ENCODE measurements at places on chromosomes 1 and 21.
A peak's percentile ranks its signal among the peaks of the same experiment; 100 is the strongest.

- no peak for DNase-seq
Measured at GRCh38 chr1:3899754-3900149, 320 bp downstream of the C1orf174 start.

DNA sequence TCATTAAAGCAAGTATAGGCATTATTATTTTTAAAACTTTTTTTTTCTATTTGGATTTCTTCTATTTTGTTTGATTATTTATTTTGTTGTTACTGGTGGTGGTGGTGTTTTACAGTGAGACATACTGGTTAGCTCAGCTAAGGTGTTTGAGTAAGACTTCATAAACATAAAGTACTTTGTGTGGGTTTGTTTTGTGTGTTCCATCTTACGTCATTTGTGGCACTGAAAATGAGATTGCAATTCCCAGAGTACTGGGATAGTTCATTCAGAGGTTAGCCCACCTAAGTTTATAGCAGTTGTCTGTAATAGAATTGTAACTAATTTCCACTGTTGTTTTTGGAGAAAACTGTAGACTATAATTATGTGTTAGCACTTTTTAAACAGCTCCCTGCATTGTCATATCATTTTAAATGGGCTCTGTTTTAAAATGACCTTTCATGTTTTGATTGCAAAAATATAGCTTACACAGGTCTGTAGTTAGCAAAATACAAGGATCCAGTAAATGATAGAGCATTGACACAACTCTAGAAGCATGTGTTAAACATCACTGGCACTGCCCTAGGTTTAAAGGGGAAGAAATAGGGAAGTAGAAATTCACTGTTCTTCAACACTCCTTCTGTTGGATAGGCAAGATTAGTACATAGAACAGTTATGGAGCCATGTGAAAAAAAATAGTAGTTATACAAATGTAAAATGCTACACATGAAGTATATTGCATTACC, 171.7 kb downstream of the NFIA start:
- DNase-seq: no peak

GRCh38 chr1:214445831-214446614, 105.4 kb downstream of the PTPN14 start:
- peak; percentile 25 for DNase-seq

DNA sequence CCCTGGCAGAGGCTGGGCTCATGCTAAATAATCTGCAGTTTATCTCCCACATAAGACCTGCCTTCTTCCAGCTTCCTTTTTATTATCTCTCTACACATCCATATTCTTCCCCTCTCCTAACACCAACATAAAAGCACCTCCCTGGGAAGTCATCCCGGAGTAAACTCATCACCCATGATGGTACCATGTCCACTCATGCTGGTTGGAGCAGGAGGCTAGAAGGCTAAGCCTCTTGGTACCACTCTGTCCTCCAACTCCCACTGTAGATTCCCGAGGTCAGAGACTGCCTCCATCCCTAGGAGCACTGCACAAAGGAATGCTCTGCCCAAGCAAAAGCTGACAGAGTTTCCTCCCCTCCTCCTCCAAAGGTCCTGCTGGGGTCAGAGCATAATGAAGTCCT, 4.2 kb downstream of the DENND2D start:
- no peak for DNase-seq

DNA sequence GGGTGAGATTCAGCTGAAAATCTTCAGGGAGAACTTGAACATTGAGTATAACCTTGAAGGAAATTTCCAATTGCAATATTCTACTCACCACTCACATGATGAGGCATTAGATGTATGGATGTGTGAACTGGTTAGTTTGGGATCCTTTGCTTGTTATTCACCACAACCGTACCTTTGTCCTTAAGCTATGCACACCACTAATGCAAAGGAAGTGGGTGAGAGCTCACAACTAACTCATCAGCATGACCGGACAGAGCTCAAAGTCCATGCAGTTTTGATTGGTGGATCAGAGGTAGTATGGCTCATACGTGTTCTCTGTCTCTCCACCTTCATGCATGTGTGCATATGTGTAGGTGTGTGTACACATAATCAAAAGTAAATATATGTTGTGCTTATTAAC, 43.5 kb upstream of the MROH9 start:
- no peak for DNase-seq

DNA sequence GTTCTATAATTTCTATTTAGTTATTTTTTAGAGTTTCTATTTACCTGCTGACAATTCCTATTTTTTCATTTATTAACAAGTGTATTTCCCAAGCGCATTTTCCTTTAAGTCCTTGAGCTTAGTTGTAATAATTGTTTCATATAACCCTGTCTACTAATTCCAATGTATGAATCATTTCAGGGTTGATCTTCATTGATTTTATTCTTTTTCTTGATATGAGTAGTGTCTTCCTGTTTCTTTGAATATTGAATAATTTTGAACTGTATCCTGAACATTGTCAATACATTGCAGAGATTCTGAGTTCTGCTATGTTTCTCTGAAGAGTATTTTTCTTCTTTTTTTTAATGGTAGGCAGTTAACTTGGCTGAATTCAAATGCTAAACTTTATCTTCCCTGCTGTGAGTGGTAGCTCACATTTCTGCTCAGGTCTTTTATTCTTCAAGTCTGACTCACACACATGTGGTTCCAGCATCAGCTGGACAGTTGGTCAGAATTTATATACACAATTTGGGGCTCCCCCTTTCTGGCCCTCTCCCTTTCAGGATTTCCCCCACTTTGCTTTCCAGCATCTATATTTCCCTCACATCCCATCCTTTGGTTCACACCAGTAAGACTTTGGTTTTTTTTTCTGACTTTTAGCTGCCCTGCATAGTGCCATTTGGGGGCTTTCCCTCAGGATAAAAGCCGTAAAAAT, 54.4 kb upstream of the WDR26 start:
- DNase-seq: peak; percentile 37

DNA sequence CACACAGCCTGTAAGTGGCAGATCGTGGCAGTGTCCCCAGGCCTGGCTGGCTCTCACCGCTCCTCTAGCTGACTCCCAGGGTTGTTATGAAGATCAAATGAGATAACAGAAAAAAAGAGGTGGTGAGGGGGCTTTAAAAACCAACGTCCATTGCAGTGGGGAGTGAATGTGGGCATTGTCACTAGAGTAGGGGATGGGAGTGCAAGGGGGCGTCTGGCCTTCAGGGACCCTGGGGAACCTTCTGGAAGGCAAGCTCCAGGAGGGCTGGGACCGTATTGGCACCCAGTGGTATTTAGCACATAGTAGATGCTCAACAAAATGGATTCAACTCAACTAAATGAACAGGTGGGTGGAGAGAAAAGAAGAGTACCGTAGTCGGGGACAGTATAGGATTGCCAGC, 3.4 kb downstream of the PLA2G2D start:
- DNase-seq: no peak

DNA sequence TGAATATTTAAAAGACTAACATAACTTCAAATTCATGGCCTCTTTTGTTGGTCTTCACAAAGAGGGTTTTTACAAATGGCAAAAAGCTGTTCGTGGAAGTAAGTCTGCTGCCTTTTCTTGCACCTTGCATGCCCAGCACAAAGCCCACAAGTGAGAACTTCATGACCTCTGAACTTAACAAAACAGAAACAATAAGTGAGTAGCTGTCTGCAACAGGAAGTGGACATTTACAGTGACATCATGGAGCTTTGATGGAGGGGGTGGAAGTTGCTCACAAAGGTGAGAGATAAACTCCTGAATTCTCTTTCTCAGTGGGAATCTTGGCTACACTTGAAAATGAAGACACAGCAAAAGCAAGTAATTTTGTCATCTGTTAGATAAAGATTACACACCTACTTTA, 303.3 kb upstream of the DEPDC1 start:
- DNase-seq: no peak

DNA sequence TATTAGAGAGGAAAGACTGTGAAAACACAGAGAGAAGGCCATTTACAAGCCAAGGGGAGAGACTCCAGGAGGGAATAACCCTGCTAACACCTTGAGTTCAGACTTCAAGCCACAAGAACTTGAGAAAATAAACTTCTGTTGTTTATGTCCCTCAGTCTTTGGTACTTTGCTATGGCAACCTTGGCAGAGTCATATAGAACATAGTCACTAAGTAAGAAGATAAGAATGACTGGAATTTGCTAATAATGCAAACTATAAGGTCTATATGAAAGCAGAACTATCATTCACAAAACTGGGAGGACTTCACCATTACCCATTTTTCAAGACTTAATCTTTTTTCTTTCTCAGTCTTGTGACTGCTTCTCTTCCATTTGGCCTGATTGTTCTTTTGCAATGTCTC, 767.3 kb upstream of the ADAMTS5 start:
- DNase-seq: no peak

- DNase-seq: no peak
Measured at GRCh38 chr1:112893288-112894009, 62.5 kb downstream of the SLC16A1 start.

- DNase-seq: no peak
Measured at GRCh38 chr1:217275655-217276398, 355.1 kb downstream of the GPATCH2 start.

DNA sequence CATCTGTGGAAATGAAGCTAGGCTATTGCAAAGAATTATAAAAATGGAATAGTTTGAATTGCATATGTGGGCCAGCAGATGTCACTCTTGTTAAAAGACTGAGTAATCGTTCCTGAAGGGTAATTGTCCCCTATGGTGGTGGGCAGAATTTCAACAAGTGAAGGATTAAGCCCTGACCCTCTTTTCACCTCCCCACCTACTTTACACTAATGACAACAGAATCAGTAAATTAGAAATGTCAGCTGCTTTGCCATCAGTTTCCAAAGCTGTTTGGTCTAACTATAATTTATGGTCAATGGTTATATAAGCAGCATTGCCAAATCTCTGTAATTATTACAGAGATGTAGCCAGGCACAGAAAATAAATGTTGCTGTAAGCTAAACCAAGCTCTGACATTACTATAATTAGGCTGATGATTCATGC, 898.6 kb downstream of the AMY1C start:
- peak; percentile 3 for DNase-seq

GRCh38 chr1:36966242-36966641, 68.1 kb downstream of the GRIK3 start:
- DNase-seq: peak; percentile 4

DNA sequence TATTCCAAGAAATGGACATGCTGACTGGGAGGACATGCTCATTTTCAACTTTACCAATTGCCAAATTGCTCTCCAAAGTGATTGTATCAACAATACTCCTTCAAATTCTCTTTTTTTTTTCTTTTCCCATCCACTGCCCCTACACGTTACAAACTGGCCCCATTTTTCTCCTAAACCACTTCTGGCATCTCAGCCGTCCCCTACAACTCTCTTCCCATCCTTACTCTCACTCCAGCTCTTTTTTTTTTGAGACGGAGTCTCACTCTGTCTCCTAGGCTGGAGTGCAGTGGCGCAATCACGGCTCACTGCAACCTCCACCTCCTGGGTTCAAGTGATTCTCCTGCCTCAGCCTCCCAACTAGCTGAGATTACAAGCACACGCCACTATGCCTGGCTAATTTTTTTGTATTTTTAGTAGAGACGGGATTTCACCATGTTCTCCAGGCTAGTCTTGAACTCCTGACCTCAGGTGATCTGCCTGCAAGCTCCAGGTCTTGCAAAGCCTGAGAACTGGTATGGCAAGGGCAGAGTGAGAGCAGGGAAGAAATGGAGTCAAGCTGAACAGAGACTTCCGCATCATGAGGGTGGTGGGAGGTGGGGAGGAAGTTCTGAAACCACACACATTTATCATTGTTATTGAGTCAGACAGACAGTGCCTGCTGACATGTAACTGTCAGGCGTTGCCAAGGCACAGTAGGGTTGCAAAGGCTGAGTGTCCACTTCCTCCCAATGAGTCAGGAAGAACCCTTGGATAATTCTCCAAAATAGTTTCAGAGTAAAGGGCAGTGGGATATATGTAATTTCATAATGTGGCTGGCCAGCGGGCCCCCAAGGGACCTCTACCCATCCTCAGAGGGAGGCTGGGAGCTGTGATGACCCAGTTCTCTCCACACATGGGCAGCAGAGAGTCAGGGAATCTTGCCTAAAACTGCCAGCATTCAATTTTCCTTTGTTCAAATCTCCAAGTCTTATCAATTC, 17.4 kb downstream of the CELA3A start:
- DNase-seq: peak; percentile 85

GRCh38 chr1:31383967-31384366, 11.1 kb upstream of the FABP3 start:
- no peak for DNase-seq

GRCh38 chr1:116918714-116919357, 9.1 kb downstream of the PTGFRN start:
- no peak for DNase-seq

Measured in activated CD4-positive, alpha-beta T cell treated with anti-CD3 and anti-CD28 coated beads, Interleukin-2, Interleukin-6, amounts not matched to agents 100 ng/mL and 50 ng/mL, durations not matched to agents 16 hours and 8 hours (primary cell).